ENCODE measurements at places on chromosomes 7 and 10.
A peak's percentile ranks its signal among the peaks of the same experiment; 100 is the strongest.

DNA sequence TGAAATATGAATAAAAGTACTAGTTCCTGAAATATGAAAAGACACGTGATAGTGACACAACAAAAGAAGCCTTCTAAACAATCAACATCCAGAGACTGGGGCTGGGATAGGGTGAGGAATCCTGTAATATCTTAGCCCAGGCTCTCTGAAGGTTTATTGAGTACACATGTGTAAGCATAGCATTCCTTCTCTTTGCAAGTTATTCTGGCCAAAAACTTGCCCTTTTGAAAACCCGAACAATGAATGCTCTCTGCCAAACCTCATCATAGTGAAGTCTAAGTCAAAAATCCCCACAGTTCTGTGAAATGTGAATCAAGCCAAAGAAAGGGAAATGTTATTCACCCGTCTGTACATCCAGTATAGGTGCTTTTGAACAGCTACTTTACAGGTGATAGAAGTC is 11.6 kb downstream of the SEMA3D start:
- DNase-seq: no peak

DNA sequence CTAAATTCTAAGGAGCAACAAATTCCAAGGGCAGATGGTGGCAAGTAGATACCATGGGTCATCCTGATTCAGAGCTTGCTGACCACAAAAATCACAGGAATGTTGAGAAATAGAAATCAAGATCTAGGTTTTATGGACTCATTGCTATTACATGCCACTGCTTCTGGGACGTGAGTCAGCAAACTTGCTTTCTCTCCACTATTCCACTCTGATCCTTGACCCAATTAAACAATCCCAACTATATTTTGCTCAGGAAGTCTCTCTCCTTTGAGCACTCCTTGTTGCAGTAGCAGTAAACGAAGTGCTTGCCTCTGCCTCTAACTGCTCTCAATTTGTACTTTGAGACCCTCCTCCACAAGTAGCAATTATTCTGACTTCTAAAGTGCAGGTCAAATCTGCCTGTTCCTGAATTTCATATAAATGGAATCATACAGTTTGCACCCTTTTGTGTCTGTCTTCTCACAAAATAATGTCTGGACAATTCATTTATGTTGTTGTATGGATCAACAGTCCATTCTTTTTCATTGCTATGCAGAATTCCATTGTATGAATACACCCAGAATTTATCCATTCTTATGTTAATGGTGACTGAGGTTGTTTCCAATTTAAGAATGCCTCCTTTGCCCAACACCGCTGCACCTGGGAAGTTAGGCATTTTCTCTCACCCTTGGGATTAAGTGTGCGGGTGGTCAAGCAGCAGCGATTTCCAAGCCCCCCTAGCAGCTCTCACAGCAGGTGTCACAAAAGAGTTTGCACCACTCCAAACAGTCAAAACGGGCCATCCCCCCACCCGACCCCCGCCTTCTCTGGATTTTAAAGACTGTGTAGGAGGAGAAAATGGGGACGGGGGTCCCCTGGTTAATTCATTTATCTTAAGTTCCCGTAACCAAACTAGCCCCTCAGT is 35.9 kb downstream of the ACSM6 start:
- DNase-seq: no peak

- DNase-seq: no peak
Measured at GRCh38 chr7:154888690-154889089, 114.2 kb downstream of the PAXIP1 start.

- no peak for DNase-seq
Measured at GRCh38 chr7:111138193-111138569, 47.3 kb downstream of the LRRN3 start.

DNA sequence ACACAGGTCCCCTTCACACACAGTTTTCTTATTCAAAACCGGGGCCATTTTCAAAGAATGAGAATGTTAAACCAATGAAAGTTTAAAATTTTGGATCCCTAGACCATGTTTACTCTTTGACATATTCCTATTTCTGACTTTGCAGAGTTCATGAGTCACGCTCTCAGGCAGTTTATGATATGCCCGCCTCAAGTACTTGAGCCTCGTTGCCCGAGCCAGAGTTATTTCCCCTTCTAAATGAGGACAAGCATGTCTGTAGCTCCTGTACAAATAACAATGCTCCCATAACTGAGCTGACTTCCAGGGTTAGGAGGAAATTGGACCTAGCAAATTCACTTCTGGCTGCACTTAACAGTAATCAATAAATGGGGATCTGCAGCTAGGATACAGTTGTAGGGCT is 87.9 kb upstream of the PDE1C start:
- no peak for DNase-seq

DNA sequence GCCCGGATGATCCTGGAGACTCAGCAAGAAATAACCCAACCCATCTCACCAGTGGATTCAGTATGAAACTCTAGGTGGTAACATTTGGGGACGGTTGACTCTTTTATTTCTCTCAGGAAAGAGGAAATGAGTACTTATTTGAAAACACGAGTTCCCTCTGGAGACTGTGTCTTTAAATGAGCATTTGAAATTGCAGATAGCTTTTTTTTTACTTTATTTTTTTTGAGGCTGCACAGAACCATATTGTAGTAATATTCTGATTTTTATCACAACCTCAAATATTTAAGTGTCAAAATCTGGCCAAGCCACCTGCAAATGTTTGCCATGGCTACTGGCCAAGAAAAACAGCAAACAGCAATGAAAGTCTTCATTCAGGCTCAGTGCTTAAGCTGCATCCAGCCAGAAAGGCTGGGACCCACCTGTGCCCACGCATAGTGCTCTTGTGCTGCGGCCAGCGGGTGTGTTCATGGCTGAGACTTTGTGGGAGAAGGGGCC is 160.8 kb downstream of the CREB5 start:
- peak; percentile 26 for DNase-seq

- no peak for DNase-seq
Measured at GRCh38 chr10:13703101-13703818, 116.5 kb downstream of the PRPF18 start.

- DNase-seq: no peak
Measured at GRCh38 chr10:17176091-17176490, 25.4 kb downstream of the TRDMT1 start.

GRCh38 chr7:12054830-12055229 is 156.3 kb upstream of the TMEM106B start:
- no peak for DNase-seq

DNA sequence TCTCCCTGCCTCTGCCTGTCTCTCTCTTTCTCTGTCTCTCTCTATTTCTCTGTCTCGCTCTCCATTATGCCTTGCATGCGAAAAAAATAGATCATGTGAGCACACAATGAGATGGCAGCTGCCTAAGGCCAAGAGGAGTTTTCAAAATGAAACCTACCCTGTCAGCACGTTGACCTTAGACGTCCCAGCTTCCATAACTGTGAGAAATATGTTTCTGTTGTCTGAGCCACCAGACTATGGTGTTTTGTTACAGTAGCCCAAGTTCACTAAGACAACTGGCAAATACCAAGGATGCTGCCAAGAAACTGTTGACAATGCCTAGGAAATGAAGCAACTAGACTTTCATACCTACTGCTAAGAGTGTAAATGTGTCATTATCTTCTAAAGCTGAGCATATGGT is 70.6 kb upstream of the PLXDC2 start:
- no peak for DNase-seq

- DNase-seq: no peak
Measured at GRCh38 chr7:78020874-78021249, 222.3 kb downstream of the PHTF2 start.

GRCh38 chr10:119112056-119112455 is 8.1 kb downstream of the DENND10 start:
- DNase-seq: no peak

GRCh38 chr7:93958216-93958615 is 36.7 kb downstream of the GNG11 start:
- DNase-seq: no peak

- DNase-seq: no peak
Measured at GRCh38 chr10:95745501-95745900, 10.5 kb upstream of the ENTPD1 start.

DNA sequence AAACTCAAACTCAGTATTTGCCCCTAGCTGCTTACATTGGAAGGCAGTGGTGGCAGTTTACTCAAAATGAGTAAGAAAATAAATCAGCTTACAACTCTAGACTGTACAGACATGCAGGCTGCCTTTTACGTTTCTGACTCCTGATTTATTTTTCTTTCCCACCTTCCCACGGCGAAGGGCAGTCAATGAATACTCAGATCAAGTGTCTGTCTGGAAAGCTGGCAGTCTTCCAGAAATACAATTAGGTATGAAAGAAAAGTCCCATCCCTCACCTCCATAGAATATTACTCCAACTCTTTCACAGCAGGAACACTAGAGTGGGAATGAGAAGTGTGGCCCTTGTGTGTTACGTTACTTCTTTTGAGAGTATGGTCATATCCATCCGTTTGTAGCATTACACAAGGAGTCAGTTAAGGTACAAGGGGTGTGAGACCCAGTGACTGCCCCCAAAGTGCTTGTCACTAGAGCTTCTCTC is 1.3 kb upstream of the PAPSS2 start:
- DNase-seq: no peak

- no peak for DNase-seq
Measured at GRCh38 chr10:112335111-112335867, 38.6 kb upstream of the ACSL5 start.

- no peak for DNase-seq
Measured at GRCh38 chr10:49173853-49174252, 14.3 kb downstream of the TMEM273 start.

GRCh38 chr7:85716353-85716752 is 529.5 kb upstream of the SEMA3D start:
- DNase-seq: no peak

DNA sequence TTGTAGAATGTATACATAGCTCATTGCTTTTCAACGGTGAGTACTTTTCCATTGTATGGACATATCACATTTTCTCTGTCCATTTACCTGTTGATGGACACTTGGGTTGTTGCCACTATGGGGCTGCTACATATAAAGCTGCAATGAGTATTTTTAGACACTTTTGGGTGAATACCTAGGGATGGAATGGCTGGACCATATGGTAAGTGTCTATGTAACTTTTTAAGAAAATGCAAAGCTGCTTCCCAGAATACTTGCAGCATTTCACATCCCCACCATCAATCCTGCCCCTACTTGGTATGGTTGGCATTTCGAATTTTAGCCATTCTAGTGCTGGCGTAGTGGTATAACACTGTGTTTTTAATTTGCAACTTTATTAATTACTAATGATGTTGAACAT is 274.6 kb downstream of the TNS3 start:
- DNase-seq: no peak

GRCh38 chr10:20110125-20111100 is 294.2 kb downstream of the PLXDC2 start:
- DNase-seq: no peak

- DNase-seq: no peak
Measured at GRCh38 chr7:45031829-45032228, 31.8 kb downstream of the CCM2 start.

GRCh38 chr10:124739986-124740368 is 4.2 kb downstream of the FAM53B start:
- no peak for DNase-seq

DNA sequence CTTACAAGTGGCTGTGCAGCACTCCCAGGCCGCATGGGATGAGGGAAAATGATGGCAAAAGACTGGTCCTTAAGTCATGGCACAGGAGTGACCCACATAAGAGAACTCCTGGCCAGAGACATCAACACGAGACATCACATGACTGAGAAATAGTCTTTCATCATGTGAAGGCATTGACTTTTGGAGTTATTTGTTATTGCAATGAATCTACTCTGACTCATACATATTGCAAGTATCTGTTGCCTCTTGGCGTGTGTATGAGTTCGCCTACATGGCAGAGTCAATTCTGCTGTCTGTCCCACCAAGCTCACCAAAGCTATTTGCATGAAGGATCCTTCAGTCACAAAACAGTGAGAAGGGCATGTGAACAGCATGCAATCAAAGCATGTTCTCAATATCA is 59.7 kb upstream of the HABP2 start:
- no peak for DNase-seq

DNA sequence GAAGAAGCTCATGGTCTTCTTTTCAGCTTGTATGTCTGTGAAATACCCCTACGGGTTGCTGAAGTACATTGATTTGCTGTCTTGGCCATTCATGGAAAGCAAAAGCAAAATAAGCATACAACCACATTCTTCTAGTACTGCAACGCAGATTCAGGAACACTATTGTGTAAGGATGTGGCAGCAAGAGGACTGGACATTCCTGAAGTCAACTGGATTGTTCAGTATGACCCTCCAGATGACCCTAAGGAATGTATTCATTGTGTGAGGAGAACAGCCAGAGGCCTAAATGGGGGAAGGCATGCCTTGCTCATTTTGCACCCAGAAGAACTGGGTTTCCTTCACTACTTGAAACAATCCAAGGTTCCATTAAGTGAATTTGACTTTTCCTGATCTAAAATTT is 133.4 kb upstream of the ANKRD1 start:
- no peak for DNase-seq

DNA sequence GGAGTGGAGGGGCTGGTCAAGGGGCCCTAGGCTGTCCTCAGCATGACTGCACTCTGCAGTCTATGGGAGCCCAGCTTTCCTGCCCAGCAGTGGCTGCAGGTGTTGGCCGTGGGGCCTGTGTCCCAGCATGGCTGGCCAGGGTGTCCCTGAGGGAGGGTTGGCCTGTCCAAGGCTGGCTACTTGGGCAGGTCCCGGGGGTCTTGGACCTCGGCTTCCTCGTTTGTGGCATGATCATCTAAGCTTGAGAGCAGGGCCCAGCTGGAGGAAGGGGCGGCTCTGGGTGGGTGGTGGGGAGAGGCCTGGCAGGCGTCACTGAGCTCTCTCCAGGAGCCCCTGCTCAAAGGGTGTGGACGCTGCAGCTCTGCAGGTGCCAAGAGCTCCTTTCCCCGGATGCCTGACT is 43.7 kb upstream of the CFAP46 start:
- DNase-seq: no peak

DNA sequence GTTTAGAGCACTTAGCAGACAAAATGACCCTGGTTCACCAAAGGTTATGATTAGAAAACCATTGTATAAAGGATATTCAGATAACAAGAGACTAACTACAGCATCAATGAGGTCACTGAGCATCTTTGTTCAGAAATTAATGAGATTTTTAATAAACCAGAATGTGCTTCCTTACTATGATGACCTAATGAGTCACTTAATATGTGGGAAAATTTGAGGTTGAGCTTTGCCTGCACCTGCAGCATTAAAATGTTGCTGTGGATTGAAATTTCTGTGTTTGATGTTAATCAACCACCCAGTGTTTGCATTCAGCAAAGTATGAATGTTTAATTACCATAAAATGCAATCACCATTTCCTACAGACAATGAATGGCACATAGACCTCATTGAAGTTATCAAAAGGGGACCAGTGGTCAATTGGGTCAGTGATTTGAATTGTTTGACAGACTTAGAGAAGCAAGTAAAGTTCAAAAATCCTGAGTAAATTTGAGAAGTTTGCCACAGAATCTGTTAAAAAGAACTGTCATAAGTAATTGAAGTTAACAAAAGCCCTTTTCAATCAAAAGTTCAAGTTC is 45.8 kb downstream of the EXOC6 start:
- no peak for DNase-seq

GRCh38 chr10:124271676-124272075 is 147.0 kb downstream of the OAT start:
- no peak for DNase-seq

GRCh38 chr10:101812606-101813005 is 5.6 kb downstream of the OGA start:
- DNase-seq: no peak

GRCh38 chr10:43913676-43914235 is 265.1 kb upstream of the ZNF32 start:
- no peak for DNase-seq

- DNase-seq: no peak
Measured at GRCh38 chr7:28607855-28608193, 195.5 kb downstream of the CREB5 start.

- no peak for DNase-seq
Measured at GRCh38 chr7:44212581-44213184, 11.9 kb downstream of the YKT6 start.
